ENCODE measurements at places on chromosomes 4 and X. TPM values are rescaled to one million over a fixed set of nuclear protein-coding genes. Genes with fewer than 3 reads are reported as not detected.

DNA sequence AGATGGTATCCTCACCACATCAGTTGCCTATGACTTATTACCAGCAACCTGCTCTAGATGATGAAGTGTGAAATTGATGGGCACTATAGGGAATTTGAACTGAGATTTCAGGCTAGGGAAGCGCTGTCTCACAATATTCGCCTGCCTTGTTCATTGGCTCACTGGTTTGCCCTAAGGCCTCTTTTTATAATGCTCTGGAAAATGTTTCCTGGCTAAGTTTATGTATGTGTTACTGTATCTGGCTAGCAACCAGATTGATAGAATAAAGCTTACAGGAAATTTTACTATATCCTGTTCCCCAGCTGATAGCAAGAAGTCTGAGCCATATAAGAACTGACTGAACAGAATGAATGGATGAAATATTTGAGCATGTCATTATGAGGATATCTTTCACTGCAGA lies 71.6 kb downstream of the GSTCD start:
- no peak for DNase-seq

DNA sequence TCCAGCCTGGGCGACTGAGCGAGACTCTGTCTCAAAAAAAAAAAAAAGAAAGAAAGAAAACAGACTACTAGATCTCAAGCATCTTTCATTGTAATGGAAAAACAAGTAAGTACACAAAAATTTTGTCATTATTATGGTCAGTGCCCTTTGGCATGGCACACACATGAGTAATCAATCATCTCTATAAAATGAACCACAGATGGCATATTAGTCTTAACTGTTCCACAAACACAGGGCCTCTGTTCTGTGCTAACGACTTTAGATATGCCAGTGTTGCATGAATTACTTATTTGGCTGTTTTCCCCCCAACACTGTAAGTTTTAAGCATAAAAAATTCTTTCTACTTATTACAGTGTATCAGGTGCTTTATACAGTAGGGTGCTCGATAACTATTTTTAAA lies 90.4 kb downstream of the COX7B2 start:
- no peak for DNase-seq

DNA sequence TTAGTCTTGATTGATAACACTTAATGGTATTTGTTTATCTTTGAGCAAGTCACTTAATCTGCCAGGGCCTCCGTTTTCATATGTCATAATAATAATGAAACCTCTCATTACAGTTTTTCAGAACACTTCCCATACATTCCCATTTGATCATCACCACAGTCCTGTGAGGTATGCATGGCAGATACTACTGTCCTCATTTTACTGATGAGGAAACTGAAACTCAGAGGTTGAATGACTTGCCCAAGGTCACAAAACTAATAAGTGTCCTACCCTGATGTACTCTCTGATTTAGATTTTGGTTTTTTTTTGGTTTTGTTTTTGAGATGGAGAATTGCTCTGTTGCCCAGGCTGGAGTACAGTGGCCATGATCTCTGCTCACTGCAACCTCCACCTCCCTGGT lies 25.7 kb downstream of the ZFX start:
- no peak for DNase-seq

SHOX gene
- total RNA-seq: not detected

AFF2 gene
- 0.50 TPM for total RNA-seq

- no peak for DNase-seq
Measured at GRCh38 chr4:72326692-72327632, 242.1 kb downstream of the ADAMTS3 start.

- DNase-seq: no peak
Measured at GRCh38 chrX:53186351-53186750, 38.7 kb downstream of the KDM5C start.

DNA sequence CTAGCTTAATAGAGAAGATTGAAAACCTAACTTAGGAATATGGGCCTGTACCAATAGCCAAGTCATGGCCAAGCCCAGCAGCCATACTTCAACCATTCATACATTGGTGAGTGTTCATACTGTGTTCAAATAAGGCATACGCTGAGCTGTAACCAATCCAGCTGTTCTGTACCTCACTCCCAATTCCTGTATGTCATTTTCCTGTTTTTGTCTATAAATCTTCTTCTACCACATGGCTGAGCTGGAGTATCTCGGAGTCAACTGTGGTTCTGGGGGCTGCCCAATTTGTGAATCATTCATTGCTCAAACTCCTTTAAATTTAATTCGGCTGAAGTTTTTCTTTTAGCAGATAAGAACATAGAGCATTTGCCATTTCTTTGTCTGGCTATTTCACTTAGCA lies 195.3 kb upstream of the ANKRD50 start:
- DNase-seq: no peak

GRCh38 chr4:4672402-4672801 lies 130.6 kb upstream of the STX18 start:
- no peak for DNase-seq

DNA sequence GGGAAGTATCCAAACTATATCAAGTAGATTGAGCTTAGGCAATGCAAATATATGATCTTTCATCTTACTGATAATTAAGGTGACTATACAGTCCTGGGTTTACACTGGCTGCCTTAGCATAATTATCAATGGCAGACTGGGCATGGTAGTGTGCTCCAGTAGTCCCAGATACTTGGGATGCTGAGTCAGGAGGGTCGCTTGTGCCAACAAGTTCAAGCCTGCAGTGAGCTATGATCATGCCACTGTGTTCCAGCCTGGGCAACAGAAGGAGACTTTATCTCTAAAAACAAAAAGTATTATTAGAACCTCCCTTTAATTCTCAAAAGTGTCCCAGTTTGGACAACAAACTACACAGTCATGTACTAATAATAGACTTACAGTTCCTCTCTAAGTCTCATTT lies 99.4 kb upstream of the RASGEF1B start:
- DNase-seq: no peak

GRCh38 chr4:3337811-3338210 lies 45.0 kb downstream of the RGS12 start:
- peak; percentile 5 for DNase-seq

DNA sequence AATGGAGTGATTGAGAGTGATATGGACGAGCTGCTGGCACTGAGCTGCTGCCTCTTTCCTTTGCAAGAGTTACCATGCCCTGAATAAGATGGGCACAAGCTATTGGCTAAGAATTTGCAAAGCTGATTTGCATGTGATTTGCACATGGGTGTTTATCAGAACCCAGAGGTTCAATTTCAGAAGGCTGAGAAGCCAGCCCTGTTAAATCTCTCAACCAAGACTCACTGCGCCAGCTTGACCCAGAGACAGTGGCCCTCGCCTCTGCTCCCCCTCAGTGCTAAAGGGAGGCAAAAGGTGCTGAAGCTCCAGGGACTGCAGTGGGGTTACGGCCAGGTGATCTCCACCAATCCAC lies 701 bp downstream of the ARHGAP4 start:
- DNase-seq: no peak

- no peak for DNase-seq
Measured at GRCh38 chr4:163949976-163950601, 455.6 kb downstream of the TMA16 start.

Measured in liver (tissue), 10 donors.